Activated CD4-positive, alpha-beta T cell treated with anti-CD3 and anti-CD28 coated beads, Interleukin-2, amount 10 ng/mL, durations not matched to agents 7 days and 5 days (primary cell): ENCODE measurements at places on chromosomes 5 and 9. TPM values are rescaled to one million over a fixed set of nuclear protein-coding genes. Genes with fewer than 3 reads are reported as not detected.

GRCh38 chr5:50791813-50792212 lies 125.4 kb downstream of the PARP8 start:
- DNase-seq: no peak

DNA sequence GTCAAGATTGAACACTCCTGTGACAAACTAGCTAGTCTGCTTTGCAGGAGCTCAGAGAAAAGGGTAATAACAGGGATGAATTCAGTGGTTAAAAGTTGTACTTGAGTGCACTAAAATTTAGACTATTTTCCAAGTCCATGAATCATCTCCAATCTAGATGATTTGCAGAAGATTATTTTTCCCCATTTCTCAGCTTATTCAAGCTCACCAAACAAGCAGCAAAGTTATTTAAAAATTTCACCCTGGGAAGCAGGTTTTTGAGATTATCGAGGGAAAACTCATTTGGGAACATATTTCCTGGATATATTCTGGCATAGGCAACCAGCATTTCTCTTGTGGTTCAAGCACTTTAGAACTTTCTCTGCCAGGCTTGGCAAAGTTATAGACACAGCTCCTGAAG lies 311.4 kb downstream of the TLE1 start:
- no peak for DNase-seq

DNA sequence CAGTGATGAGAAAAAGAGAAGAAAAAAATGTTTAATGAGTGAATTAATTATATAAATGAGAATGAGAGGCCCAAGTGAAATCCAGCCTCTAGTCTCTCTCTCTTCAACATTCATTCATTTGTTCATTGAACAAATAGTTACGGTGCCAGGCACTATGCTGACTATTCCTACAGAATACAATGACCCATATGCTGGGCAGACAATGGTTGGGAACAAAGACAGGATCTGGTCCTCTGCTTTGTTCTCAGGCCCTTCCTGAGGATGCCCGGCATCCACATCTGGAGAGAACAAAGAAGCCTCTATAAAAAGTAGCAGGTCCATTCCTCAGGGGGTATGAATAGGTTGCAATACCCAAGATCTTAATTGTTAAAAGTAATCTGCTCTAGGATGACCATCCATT lies 6.9 kb downstream of the ADAM19 start:
- DNase-seq: no peak

DNA sequence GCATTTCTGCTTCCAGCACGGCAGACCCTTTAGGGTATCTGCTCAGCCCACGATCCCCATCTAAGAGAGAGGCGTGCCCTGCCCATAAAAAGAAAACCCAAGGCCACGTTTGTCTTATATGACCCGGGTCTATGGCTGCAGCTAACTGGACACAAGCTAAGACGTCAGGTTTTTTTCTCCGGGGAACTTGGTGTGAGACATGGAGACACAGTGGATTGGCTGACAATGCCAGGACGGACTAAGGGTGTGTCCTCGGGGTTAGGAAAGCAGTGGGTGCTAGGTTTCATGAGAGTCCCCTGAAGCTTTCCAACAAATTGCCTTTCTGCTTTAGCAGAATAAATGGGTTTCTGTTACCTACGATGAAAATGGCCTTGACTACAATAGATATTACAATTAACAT lies 7.1 kb upstream of the FBP2 start:
- no peak for DNase-seq

DNA sequence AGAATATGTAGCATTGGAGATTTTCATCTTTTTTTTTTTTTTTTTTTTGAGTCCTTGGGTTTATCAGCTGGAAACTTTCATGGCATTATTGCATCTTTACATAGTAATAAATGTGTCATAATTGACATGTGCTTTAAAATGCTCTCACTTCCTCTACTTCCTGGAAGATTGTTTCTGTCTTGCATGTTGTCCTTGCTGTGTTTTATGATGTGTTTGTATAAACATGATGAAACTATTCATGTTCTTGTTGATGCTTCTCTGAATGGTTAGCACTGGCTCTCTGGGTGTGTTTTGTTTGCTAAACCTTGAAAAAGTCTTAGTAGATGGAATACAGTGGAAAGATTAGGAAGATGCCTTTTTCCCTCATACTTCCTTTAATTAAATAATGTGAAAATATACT lies 87.9 kb downstream of the IQGAP2 start:
- no peak for DNase-seq

DNA sequence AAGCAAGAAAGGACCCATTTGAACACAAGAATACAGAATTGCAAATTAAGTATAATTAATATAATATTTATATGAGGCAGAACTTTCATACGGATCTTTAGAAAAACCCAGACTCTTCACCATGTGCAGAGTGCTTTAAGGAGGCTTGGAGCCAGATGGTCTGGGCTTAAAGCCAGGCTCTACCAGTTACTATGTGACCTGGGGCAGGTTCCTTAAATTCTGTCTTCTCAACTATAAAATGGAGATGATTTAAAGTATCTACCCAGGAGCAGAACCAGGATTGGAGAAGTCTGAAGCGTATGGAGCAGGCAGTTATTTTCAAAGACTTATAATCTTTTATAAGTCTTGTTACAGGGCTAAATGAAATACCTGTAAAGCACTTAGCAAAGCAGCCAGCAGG lies 202.1 kb downstream of the TSSK1B start:
- no peak for DNase-seq

DNA sequence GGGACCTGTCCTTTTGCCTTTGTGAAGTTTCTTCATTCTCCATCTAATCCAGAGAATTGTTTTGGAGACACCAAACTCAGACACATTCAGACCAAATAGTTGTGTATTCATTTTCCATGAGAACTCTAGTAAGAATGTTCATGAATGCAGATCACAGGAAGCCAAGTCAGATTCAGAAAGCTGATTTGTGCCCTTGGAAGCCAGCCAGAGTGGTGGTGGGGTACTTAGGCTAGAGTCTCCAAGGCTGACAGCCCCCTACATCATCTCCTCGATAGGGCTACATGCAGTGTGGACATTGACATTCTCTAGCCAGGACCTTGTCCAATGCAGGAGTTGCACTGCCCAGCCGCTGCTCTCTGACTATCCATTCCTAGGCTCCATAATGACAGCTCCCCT lies 137.6 kb downstream of the UGCG start:
- DNase-seq: no peak

DNA sequence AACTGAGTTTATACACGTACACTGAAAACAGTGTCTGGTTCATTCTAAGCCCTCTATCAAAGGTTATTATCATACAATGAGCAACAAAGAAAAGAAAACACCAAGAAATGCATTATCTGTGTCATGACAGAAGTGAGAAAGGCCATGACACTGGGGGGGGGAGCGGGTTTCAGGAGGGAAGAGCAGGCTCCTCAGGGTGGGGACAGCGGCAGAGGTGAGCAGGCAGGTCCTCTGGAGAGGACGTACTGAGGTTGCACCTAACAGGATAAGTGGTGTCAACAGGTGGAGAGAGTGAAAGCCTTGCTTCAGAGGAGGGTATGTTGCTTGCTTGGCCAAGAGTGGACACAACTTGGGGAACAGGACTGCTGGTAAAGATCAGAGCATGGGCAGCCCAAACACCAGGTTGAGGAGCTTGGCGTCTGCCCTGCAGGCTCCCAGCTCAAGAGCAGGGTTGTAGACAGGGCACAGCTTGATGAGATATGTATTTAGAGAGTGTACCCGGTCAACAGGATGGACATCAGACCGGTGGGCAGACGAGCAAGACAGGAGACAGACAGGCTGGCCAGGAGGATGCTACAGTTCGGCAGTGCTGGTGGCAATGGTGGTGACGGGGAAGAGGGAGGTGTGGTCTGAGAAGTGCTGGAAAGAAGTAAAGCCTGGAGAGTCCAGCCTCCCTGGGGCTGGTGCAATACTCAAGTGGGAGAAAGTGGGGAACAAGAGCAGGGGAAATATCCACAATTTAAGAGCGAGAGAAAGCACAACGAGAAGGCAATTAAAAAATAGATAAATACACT lies 10.3 kb downstream of the WHRN start:
- DNase-seq: no peak

- no peak for DNase-seq
These were observed 73.6 kb upstream of the SUSD1 start for GRCh38 chr9:112248722-112249121.

- no peak for DNase-seq
These were observed 198.4 kb upstream of the SNX2 start for GRCh38 chr5:122576256-122577016.

DNA sequence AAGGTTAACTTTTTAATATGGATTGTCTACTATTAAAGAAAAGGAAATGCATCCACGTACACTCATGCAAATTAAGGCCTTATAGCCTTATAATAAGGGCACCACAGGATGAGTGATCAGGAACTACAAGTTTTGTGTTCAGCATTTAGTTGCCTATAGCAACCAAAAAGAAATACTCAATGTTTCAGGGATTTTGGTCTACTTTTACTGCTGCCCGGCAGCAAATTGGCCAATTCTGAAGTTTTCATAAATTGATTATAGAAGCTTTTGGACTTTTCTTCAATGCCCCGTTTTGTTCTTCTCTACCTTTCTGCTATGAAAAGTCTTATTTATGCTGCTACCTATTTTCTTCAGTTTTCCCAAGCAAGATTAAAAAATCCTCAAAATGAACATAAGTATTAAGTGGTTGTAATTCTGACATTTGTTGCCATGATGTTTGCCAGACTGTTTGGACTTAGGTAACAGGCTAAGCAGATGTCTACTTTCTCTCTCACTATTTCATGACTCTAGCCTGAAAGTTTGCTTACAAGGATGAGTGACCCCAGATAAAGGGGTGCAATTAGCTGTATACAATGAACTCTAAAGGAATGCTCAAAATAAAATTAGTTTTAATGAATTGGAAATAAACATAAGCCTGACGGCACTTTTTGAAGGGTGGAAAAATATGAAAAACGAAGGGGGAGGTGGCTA lies 391.5 kb upstream of the DAB2 start:
- DNase-seq: no peak

Gene HAPLN1
- not detected for total RNA-seq

Gene C7
- not detected for total RNA-seq

Gene OR13C3
- total RNA-seq: not detected

Gene PRDM9
- not detected for total RNA-seq

Gene FYB1
- 480 TPM for total RNA-seq

Gene PIP5K1B
- total RNA-seq: 0.73 TPM

Gene SV2C
- total RNA-seq: 0.07 TPM

Gene RASGRF2
- 7.8 TPM for total RNA-seq
